ENCODE measurements at places on chromosomes 1 and 21.

GRCh38 chr1:153119491-153119971 lies 6.2 kb upstream of the SPRR2F start:
- DNase-seq: no peak

DNA sequence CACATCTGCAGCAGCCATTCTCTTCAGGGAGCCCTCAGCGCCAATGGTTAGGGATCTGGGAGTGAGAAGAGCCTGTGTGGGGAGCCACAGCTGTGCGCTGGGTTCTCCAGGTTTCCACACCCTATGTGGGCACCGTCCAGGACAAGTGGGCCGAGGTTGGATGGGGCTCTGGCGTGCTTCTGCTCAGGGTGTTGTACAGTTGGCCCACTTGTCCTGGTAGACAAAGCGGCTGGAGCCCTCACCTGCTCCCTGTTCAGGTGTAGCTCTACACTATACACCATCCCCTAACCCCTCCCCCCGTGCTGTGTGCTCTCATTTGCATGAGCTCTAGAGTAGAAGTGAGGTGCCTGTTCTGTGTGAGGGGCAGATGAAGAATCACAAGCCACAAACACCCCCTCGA lies 12.2 kb downstream of the SH3BP5L start:
- DNase-seq: no peak

DNA sequence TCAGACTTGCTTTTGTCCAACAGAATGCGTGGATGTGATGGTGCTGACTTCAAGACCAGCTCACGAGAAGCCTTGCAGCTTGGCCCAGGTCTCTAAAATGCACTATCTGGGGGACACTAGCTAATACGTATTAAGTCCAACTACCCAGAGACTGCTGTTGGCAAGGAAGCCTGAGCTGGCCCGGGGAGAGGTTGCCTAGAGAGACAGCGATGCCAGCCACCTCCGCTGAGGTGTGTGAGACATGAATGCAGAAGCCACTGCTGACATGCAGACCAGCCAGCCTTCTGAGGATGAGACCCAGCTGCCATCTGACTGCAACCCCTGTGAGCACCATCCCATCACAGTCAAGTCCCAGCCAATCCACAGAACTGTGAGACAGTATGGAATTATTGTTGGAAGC lies 32.5 kb downstream of the THAP3 start:
- no peak for DNase-seq

GRCh38 chr1:153631047-153632022 lies 2.5 kb upstream of the CHTOP start:
- DNase-seq: no peak

- peak; percentile 32 for DNase-seq
Observed at GRCh38 chr1:116908820-116909511, 750 bp upstream of the PTGFRN start.

- no peak for DNase-seq
Observed at GRCh38 chr1:40987439-40988276, 8.2 kb downstream of the CTPS1 start.

- DNase-seq: no peak
Observed at GRCh38 chr1:213166852-213167251, 115.8 kb downstream of the RPS6KC1 start.

DNA sequence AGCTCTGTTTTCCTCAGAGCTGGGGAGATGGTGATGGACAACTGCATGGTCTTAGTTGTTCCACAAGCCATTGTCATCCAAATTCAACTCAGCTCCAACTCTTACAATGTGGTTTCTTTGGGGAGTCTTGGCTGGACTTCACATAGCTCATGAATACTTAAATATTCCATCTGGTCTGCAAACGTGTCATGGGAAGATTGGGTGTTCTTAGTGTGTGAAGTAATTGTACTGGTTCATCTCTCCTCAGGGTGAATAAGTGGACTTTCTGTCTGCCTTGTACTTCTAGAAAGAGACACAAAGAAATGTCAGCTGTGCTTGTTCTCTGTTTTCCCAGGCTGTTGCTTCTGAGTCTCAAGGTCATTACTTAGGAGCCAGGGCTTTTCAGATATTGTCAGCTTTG lies 106.6 kb downstream of the VPS13D start:
- no peak for DNase-seq

DNA sequence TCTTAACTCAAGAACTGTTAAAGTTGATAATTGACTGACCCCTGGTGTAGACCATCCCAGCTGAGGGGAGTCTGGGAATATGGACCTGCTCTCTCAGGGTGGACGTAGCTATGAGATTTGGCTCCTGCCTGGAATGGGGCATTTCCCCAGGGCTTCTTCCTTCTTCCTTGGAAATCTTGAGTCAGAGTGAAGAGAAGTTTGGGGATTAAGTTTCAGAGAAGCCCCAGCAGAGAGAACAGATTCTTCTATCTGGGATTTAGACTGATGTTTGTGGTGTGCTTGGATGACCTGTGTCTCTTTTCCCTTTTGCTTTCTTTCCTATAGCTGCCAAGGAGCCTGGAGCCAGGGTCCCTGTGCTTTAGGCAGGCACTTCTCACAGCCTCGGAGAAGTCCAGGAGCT lies 13.2 kb downstream of the AKR1A1 start:
- no peak for DNase-seq

GRCh38 chr1:27406362-27406680 lies 13.9 kb downstream of the GPR3 start:
- no peak for DNase-seq
